ENCODE measurements at places on chromosomes 1 and 21. TPM values are rescaled to one million over a fixed set of nuclear protein-coding genes. Genes with fewer than 3 reads are reported as not detected.

The IL20 gene
- not detected for total RNA-seq

The CYP4X1 gene
- total RNA-seq: not detected

The ETV3L gene
- total RNA-seq: not detected

The TSHB gene
- total RNA-seq: not detected

The SLC45A3 gene
- total RNA-seq: 78.6 TPM

The SRSF10 gene
- 113 TPM for total RNA-seq

The ZNF593OS gene
- not detected for total RNA-seq

The TMEM52 gene
- total RNA-seq: 0.27 TPM

- no peak for DNase-seq
These were observed 1.5 kb downstream of the CSDE1 start for GRCh38 chr1:114756009-114756892.

GRCh38 chr1:25245809-25246599 is 1.2 kb downstream of the RSRP1 start:
- no peak for DNase-seq

DNA sequence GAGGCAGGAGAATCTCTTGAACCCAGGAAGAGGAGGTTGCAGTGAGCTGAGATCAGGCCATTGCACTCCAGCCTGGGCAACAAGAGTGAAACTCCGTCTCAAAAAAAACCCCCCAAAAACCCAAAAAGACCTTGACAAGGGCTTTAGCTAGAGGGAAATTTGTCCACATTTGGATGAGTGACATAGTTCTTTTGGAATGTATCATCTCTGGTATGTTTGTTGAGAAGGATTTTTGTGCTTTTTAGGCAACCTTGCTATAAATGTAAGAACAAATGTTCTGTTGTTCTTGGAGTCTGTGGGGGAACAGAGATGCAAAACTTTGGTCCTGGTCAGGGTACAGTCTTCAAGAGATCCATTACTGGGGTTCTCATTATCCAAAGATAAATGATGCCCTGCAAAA is 28.9 kb downstream of the INAVA start:
- no peak for DNase-seq

DNA sequence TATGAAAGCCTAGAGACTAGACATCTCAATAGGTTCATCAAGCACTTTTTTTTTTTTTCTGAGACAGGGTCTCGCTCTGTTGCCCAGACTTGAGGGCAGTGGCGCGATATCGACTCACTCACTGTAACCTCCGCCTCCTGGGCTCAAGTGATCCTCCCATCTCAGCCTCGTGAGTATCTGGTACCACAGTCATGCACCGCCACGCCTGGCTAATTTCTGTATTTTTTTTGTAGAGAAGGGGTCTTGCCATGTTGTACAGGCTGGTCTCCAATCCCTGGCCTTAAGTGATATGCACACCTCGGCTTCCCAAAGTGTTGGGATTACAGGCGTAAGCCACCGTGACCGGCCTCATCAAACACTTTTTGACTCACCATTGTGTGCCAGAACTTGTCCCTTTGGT is 613 bp upstream of the GPATCH4 start:
- no peak for DNase-seq

GRCh38 chr1:166703141-166703540 is 136.1 kb upstream of the POGK start:
- no peak for DNase-seq
